Astrocyte (in vitro differentiated cells and primary cell): ENCODE measurements at places on chromosomes 5 and 9. TPM values are rescaled to one million over a fixed set of nuclear protein-coding genes. Genes with fewer than 3 reads are reported as not detected.

Gene GHR
- 1.9 and 2.3 TPM in 2 replicates for total RNA-seq

Gene STC2
- 164 and 206 TPM in 2 replicates for total RNA-seq

Gene CORO2A
- total RNA-seq: 11.1 TPM in 2 replicates

Gene CCDC192
- total RNA-seq: not detected in 2 replicates

GRCh38 chr5:124746916-124747790, 714 bp upstream of the ZNF608 start:
- peak; percentile 91 for DNase-seq

- DNase-seq: no peak
These were observed 130.8 kb upstream of the MAN2A1 start for GRCh38 chr5:109558952-109559351.

DNA sequence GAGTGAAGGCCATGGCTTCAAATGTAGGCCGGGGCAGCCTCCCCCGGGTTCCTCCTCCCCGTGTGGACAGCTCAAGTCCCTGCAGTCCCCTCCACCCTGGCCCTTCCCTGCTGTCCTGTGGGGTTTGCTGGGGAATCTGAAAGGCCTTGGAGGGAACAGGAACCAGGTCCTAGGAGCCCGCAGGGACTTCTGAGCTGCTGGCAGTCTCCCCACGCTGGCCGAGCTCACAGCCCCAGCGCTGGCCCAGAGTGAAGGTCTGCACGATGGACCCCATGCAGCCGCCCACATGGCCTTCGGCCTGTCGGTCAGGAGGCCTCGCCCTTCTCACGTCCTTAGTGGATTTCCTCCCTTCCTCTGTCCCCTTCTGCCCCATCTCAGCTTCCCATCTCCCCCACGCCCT, 25.7 kb upstream of the NOTCH1 start:
- no peak for DNase-seq

- no peak for DNase-seq
These were observed 629.7 kb upstream of the ZNF608 start for GRCh38 chr5:125376059-125376641.

DNA sequence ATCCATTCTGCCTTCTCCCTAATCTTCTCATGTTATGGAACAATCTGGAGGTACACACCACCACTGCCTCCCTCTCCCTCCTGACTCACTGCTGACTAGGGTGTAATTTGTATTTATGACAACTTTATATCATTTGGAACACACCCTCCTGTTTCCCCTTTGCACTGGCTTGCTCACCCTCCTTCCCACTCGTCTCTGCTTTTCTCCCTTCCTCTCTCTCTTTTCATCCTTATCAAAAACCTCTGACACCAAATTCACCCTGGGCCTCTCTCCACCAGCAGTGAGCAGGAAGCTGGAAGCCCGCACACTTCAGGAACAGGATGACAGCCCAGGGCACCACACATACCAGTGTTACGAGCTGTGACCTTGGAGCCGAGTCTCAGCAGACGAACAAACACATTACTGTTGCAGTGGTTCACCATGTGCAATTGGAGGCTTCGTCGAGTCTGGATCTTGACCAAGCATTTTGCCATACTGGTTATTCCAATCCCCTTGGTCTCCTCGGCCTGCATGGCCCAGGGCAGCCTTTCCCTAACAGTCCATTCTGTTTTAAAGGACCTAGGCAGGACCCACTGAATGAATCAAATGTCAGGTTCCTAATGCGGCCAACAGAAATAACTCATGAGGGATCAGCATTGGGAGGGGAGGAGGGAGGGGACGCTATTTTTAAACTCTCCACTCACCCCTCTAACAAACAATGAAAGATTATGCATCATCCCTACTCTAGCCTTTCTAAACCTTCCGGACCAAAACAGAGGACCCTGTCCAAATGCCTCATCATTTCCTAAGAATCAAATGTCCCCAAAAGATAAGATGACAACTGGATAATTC, 203.9 kb upstream of the RASEF start:
- peak; percentile 9 for DNase-seq
